Activated CD4-positive, alpha-beta T cell treated with anti-CD3 and anti-CD28 coated beads, Interleukin-2, amount 50 U/mL, for 4 hours (primary cell): ENCODE measurements at places on chromosomes 4 and X.

DNA sequence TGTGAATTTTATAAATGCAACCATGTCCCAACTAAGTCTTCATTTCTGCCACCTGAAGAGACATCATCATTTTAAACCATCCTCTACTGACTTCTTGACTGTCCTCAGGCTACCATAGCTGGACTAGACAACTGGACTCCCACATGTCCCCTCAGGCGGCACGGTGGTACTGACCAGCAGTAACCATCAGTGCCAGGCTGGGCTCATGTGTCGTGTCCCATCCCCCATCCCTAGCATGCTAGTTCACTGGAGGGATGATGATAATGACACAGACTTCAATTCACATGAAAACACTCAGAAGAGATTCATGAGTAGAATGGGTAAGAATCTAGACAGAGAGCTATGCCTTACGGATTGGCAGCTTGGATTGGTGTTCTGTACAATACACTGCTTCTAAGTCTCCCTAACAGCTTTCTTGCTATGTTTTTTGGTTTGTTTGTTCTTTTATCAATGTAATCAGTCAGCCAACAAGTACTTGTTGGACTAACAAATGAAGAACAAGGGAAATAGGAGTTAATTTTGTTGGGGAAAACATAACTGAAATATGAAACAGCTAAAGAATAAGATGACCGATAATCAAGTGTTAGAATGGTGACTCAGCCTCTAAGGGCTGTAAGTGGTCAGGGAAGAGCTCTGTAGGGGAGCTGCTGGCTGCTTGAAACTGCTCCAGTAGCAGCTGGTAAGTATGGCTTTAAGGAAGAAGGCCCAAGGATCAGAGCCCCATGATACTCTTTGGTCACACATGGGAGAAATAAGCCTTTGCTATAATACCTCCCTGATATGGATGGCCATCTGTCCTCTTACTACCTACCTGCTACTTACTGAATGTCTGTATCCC is 10.3 kb downstream of the ZDHHC9 start:
- no peak for DNase-seq

DNA sequence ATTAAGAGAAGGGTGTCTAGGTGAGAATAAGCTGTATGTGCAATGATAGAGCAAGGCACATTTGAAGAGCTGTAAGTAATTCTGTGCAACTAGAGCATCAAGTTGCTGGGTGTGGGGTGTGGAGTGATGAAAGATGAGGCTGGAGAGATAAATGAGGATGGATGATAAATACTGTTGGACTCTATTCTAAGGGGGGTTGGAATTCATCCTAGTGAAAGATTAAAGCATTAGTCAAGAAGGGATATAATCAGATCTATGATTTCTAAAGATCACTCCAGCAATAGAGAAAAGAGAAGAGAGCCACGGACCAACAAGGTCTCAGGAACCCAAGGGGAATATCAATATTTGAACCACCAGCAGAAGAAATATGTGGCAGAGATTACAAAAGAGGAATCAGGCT is 415.0 kb upstream of the RPS6KA3 start:
- DNase-seq = no peak

DNA sequence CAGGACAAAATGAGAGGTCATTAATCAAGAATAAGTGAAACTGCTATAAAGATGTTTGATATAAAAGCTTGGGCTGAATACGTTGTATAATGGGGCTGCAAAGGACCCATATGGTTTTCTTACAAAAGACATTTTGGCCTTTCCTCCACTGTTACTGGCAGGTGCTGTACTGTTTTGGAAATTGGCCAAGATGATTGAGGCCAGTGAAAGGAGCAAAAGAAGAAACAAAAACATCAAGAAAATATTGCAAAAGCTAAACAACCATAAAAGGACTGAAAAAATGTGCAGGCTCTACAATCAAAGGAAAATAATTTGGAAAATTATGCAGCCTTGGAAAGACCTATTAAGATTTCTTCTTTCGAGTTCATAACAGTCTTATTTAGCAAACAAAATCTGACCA is 222.2 kb upstream of the PPP1R2C start:
- DNase-seq = no peak

DNA sequence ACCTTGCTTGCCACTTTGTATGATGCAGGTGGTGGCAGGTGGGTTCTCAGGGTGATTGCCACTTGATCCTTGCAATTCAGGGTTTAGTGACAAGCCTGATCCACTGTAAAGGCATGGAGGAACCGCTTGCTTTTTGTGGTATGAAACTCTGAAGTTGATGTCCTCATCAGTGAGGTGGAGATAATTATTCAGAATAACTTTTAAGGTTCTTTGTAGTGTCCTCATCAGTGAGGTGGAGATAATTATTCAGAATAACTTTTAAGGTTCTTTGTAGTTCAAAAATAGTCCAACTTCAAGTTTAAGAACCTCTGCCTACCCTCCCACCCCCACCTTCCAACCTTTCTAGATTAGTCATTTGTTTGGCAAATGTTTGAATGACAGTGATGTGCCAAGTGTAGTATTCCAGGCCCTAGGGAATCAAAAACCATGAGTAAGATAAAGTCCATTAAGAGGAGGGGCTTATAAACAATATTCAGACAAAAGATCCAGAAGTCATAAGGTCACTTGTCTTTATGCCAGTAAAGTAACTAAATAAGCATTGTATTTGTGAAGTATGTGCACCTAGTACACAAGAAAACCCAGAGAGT is 51.2 kb downstream of the DCUN1D4 start:
- DNase-seq = no peak

- no peak for DNase-seq
These were observed 43.7 kb downstream of the STAG2 start for GRCh38 chrX:124005228-124005627.

DNA sequence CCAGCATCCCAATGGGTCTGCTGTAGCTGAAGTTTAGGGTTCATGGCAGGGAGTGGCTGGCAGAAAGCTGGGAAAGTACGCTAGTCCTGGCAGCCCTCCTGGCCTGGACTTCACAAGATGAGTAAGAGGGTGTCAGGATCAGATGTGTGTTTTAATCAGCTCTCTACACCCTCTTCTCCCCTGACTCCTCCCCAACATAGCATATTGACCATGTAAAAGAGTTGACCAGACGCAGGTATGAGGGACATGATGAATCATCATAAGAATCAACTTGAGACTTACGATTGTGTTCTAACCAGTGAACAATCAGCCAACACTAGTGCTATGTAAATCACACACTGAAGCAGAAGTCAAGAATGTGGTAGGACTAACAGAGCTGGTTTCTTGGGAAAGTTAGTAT is 5.3 kb downstream of the SOWAHB start:
- no peak for DNase-seq

DNA sequence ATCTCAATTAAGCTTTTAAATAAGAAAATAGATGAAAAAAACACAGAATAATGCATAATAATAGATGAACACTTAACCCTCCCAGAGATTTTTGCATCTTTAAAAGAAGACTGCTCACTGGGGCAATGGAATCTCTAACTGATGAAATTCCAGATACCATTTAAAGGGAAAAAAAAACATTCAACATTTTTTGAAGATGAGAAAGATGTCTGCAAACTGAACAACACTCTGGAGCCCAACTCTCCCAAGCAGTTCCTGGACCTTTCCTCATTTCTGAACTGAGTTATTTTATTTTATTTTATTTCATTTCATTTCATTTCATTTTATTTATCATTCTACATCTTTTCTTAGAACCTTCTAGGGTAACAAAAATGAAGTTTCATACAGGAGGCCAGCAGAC is 90.7 kb downstream of the CORIN start:
- no peak for DNase-seq

- no peak for DNase-seq
These were observed 516 bp downstream of the SGMS2 start for GRCh38 chr4:107825072-107825824.

- no peak for DNase-seq
These were observed 214.6 kb upstream of the MAB21L2 start for GRCh38 chr4:150367326-150367725.

- no peak for DNase-seq
These were observed 172.2 kb upstream of the CXCL13 start for GRCh38 chr4:77433418-77433733.

DNA sequence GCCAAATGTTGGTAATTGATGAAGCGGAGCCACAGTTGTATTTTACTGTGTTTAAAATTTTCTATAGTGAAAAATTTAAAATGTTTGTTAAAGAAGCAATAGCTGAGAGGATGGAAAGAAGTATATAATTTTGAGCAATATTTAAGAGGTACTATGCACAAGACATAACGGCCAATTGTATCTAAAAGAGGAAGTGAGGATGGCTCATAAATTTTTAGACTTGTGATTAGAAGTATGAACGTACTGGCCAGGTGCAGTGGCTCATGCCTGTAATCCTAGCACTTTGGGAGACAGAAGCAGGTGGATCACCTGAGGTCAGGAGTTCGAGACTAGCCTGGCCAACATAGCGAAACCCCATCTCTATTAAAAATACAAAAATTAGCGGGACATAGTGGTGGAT is 12.7 kb upstream of the HHIP start:
- DNase-seq = no peak

DNA sequence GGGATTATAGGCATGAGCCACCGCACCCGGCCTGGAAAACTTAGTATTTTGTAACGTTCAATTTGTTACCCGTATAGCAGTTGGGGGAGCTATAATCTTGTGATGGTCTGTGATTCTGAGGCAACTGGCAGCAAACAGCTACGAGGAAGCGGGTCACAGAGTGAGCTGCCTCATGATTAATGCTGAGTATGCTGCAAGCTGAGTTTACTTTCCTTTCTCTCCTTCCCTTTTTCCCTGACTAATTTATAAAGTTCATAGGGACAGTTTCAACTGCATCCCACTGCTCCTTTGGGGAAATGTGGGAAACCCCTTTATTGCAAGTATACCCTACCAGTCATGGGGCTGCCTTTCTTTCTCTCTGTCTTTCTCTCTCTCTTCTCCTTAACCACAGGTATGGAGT is 17.7 kb upstream of the ELOVL6 start:
- DNase-seq = no peak

- DNase-seq = no peak
These were observed 5.6 kb downstream of the GPR78 start for GRCh38 chr4:8585721-8586212.

GRCh38 chr4:24979554-24979953 is 51.2 kb downstream of the LGI2 start:
- DNase-seq = no peak

DNA sequence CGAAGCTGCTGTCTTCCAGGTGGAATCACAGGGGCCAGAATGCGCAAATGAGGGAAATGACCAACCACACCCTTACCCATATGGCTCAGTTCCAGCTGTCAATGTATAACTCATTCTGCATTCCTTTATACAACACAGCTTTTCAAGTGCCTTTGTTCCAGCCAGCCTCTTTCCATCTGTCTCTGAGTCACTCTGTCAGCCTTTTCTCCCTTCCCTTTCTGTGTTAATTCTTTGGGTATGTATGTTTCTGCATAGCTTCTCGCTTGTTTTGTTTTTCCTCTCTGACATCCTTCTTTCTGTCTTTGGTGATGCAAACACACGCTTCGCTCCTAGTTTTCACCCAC is 54.5 kb downstream of the RS1 start:
- no peak for DNase-seq

- DNase-seq = no peak
These were observed 17.8 kb downstream of the PITX2 start for GRCh38 chr4:110605077-110605476.

GRCh38 chrX:85109235-85109634 is 105.6 kb downstream of the APOOL start:
- DNase-seq = no peak

- DNase-seq = no peak
These were observed 37.5 kb downstream of the MTMR1 start for GRCh38 chrX:150730719-150731118.

DNA sequence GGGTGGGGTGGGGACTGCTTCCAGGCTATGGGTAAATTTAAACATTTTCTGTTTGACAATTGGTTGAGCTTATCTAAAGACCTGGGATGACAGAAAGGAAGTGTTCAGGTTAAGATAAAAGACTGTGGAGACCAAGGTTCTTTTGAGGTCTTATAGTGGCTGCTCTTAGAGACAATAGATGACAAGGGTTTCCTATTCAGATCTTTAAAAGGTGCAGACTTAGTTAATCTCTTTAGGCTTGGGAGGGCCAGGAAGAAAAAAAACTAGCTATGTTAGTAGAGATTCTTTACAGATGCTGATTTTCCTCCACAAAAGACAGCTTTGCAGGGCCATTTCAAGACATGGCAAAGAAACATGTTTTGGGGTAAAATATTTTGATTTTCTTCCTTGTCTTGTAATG is 972.5 kb downstream of the CCSER1 start:
- DNase-seq = no peak
